Stimulated activated naive B cell treated with anti-CD40 and anti-IgM and Interleukin-4, amounts not matched to agents 10 μg/mL and 1 μg/mL and 100 μg/mL, for 72 hours (primary cell): ENCODE measurements at places on chromosomes 6 and 20.

DNA sequence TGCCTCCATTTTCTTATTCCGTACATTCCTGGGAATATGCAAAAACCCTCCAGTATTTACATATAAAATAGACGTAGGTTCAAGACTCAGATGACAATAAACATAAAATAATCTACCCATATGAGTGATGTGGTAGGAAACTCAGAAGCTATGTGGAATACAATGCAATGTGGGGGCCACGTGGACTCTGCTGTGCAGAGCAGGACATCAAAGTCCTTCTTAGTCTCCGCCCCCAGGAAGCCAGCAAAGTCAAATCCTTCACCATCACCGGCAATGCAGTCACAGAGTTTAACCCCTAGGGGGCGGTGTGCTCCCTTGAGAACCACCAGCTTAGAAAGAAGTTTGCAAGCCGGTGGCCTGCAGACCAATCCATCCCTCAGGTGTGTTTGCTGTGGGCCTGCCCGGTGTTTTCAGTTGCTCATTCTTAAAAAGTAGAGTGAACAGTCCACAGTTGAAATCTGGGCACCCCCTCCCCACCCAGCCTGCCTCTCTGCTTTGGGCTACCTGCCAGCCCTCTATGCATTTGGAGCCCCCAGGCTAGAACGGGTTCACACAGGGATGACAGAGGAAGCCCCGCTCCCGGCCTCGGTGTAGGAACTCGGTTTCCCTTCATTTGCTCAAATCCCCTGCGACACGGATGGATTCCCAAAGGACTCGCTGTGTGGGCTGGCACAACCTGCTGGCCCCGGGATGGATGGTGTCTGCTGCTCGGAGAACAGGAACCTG, 59.9 kb downstream of the SULF2 start:
- peak; percentile 75 for DNase-seq

DNA sequence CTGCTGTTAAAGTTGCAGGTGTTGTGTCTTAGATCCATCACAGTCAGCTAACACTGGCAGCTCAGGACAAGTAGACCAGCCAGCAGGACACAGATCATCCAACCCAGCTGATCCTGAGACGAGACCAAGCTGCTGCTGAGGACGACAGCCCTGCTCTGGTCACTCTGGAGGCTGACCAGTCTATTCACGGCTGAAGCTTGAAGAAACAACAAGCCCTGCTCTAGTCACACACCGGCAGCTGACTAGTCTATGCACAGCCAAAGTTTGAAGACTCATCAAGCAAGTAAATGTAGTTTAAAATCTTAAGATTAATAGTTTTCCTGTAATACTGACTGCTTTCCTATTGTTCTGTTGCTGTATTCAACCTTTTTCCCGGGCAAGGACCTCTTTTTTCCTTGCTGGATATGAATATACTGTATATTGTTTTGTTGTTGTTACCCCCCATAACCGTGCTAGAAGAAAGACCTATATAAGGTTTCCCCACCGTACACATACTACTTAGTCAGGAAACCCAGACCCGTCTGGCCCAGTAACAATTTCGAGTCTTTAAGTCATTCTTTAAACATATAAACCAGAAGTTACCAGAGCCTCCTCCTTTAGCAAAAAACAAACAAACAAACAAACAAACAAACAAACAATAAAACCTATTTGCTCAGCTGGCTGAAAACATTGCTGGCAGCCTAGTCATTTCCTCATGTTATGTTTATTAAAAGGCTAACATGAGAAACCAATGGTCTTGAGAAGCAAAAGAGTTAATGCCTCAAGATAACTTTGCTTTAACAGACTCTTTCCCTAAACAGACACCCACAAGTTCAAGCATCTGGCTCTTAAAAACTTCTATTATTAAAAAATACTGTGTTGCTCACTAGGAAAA, 16.7 kb upstream of the GSTA3 start:
- DNase-seq: no peak

DNA sequence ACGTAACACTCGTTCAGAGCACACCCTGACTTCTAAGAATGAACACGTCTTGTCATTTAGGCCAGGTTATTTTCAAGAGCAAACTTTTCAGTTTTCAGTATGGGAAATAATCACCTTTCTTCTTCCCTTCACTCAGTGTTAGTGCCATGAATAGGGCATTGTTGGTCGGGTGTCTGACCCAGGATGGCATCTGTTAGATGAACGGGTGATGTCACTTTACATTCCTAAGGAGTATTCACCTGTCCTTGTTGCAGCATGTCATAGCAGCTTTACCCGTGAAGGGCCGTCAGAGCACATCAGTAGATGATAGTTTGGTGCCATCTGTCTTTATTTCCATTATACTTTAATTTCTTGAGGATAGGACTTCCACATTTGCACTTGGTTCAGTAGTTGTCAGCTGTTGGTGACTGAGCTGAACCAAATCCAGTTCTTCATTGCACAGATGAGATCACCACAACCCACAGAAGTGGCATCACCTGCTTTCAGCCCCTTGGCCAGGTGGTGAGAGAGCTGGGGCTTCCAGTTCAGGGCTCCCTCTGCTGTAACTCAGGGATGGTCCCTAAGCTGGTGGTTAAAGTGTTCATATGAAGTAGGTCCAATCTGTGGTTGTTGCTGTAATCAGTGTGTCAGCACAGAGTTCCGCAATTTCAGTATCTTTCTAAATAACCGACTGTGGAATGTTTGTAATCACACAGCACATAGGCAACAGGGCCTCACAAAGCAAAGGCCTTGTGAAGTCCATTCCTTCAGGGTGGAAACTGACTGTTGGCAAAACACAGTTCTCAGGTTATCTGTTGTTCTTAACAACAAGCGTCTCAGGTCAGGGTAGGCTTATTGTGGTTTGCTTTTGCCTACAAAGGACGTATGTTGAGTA, 68.2 kb downstream of the FAM120B start:
- DNase-seq: no peak

GRCh38 chr6:119781365-119781764, 431.8 kb upstream of the MAN1A1 start:
- no peak for DNase-seq

- no peak for DNase-seq
Observed at GRCh38 chr20:58407966-58408557, 19.0 kb downstream of the VAPB start.

GRCh38 chr6:6975459-6976111, 132.2 kb upstream of the RREB1 start:
- no peak for DNase-seq

DNA sequence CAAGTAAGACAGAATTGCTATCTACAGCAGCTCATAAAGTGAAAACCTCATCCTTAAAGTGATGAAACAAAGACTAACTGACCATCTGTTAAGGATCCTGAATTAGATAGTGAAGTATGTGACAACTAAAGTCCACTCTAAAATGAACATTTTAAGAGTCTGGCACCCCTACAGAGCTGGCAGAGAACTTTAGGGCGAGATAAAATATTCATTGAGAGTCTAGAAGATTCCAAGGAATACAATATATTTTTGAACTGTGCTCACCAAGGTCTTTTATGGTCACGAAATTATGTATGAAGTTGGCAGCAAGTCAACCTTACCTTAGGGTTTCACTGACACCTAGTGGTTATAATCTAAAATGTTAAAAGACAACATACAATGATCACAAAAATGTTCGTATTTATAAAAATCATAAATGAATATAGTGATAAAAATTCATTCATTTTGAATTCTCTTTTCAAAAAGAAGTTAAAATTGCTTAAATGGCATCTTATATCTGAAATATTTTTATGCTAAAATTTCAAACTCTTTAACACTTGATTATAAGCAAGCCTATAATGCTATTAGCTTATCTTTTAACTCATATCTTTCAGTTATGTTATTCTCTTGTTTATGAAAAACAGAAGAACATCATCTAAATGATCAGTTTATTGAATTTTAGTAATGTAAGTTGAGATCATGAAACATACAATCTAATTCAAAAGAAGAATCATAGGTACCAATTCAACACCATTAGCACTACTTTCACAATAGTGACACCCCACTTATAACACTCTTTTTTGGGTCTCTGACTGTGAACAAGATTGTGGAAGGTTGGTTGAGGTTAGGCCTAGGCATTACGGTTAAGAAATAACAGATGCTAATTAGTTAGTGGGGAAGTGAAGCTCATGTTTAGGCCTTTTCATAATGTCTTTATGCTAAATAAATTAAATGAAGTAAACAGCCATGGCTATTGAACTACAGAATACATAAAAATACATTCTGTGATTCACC, 27.5 kb downstream of the RSPH3 start:
- no peak for DNase-seq

DNA sequence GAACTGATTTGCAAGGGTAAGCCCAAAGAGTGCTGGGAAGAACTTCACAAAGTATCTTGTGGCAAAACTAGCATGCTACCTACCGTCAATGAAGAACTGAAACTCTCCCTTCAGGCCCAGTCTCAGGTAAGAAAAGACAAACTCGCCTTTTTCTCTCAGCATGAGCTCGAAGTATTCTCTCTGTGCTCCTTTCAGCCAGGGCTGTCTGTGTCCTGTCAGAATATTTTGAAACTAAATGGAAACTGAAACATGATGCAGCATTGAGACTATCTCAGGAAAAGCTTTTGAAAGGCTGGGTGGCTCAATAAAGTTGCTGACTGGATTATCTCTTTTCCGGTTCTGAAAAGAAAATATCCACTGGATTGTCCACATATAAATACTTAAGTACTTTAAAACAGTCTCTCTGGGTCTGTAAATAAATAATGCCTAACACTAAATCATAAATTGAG, 696 bp downstream of the CALHM5 start:
- no peak for DNase-seq

DNA sequence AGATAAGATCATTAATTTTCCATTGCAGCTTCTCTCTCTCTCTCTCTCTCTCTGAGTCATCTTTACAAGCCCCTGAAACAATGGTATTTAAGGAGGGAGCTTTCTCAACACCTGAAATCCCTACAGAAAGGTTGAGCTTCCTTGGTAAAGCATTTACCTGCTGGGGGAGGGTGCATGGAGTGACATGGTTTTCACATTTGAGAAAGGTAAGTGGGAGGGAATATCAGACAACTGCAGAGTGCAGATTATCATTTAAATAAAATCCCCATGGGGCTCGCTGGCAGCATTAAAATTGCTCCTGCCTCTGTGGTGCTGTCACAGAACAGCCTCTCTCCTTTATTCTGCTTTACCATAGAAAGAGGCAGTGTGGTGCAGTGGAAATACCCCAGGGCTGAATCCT, 10.3 kb upstream of the PDYN start:
- no peak for DNase-seq

DNA sequence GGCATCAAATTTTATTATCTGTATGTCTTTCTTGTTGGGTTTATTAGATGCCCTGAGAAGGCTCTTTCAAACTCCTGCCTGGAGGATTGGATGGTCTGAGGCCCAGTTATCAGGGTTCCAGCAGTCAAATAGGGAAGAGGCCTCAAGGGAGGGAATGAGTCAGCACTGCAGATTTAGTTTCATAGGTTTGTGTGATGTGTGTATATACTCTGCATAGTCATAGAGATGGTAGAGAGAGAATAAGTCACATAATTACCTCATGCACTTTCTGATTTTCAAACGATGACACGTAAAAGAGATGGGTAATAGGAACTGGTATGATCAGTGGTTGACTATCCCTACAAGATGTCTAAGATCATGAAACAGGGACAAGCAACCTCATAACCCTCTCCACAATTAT, 82.1 kb downstream of the ADAT2 start:
- DNase-seq: no peak

- no peak for DNase-seq
Observed at GRCh38 chr6:141988954-141989705, 143.6 kb upstream of the GJE1 start.

DNA sequence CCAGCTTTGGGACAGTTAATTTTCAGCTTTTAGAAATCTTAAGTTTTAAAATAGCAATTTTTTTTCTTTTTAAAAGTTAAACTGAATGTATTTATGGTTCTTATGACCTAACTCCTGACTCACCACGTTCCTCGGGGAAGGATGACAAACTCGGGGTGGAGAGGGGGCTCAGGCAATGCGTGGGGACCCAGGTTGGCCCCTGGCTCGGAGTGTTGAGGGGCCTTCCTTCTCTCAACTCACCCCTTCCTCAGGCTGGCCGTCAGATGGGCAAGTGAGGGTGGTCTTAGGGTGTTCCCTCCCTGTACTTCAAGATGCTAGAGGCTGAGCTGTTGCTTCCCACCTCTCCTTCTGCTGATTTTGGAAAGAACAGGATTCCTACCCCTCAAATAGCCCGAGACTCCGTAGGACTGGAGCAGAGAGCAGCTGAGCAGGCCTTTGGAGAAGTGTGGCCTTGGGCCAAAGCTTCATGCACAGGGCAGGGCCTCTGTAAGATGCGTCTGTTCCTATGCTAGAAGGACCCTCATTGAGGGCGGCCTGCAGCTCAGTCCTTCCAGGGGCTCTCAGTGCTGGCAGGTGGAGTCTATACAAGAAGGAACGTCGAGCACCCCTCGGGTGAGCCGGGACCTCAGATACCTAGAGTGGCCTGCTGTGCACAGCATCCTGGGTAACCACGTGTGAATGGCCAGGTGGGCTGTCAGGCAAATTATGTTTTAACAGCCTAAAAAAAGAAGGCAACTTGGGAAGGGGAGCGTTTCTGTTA, 79.3 kb downstream of the TCP11 start:
- no peak for DNase-seq

- DNase-seq: no peak
Observed at GRCh38 chr20:34300256-34300806, 2.8 kb downstream of the AHCY start.

GRCh38 chr6:111339294-111339693, 143.7 kb downstream of the REV3L start:
- no peak for DNase-seq

DNA sequence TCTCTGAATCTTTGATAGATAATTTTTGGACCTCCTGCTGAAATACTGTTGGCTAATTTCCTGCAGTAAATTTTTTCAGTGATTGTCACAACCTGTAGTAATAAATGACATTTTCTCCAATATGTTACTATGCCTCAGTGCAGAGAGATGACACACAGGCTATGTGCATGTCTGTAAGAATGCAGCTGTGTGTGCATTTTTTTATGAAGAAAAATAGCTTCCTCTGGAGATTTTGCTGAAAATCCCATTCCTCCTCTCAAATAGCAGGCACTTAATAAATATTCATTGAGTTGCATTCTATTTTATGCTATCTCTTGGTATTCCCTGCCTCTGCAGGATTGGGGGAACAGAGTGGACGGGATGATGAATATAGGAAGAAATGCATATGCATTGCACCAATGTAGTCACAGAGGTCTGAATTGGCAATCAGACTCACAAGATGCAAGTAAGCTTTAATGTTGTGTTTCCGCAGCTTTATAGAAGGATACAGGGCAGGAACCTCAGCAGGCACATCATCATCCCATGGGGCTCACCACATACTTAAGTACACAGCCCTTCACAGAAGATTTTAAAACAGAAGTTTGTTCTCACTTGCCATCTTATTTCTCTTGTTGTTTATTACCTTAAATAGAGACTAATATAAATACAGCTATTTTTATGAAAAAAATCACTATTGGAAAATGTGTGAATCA, 474.7 kb downstream of the EPM2A start:
- no peak for DNase-seq

- no peak for DNase-seq
Observed at GRCh38 chr6:32329141-32329540, 42.6 kb downstream of the TSBP1 start.
